ENCODE measurements at places on chromosomes 11 and 22.

DNA sequence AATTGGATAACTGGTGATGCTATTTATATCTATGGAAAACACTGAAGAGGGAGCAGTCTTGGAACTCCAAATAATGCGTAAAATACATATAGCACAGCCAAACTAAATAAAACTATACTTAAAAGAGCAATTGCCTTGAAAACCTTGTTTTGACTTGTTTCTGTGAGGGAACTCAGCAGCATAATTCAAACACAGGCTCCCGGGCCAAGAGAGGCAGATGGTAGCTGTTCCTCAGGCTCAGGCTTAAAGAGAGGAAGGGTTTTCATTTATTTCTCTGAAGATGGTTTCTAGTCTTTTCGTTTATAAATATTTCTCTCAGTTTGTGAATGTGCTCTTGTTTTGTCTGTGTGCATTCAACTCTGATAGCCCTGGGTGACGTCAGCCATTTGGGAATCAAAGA lies 82.4 kb downstream of the FANCF start:
- no peaks in the 10 kb centered on the region for H3K36me3 ChIP-seq
- H3K4me1 ChIP-seq, result no peaks in the 10 kb centered on the region
- no peak for DNase-seq
- H3K27ac ChIP-seq, result no peak overlapping the region
- peaks cover 45% of the 10 kb centered on the region for H3K27me3 ChIP-seq
- no peak overlapping the region for H3K4me3 ChIP-seq

DNA sequence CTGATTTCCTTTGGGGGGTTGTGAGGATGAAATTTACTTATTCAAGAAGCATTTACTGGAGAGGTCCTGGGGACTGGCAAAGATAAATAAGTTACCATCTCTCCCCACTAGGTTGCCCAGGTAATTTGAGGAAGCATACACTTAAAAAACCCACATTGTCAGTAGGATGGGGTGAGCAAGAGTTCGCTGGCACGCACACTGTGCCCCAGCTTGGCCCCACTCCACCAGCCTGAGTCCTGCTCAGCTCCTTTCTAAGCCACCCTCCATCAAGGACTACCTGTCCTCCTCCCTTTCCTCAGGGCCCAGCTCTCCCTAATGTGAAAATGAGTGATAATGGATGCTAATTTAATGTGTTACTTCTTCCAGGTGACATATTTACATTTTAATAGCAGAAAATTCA lies 216.5 kb upstream of the PLET1 start:
- DNase-seq, result no peak
- H3K27me3 ChIP-seq, result no peaks in the 10 kb centered on the region
- H3K36me3 ChIP-seq, result no peaks in the 10 kb centered on the region
- no peaks in the 10 kb centered on the region for H3K4me1 ChIP-seq
- no peak overlapping the region for H3K27ac ChIP-seq

DNA sequence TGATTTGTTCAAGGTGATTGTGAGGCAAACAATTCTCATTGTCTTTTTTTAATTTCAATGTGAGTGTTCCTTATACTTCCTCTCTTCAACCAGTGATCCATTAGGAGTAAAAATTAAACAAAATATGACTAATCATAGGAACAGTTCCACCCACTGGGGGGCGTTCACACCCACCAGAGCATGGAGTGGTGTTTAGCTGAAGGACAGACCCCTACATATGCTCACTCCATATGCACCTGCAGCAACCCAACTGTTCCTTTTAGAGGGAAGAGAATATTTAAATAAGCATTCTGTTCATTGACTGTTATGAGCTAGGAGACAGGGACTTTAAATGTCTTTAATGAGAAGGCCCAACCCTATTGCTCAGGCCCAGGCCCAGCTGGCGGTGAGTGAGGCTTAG lies 78.7 kb upstream of the DRD2 start:
- H3K36me3 ChIP-seq, result no peaks in the 10 kb centered on the region
- H3K27ac ChIP-seq, result no peak overlapping the region
- H3K4me3 ChIP-seq, result no peak overlapping the region
- H3K4me1 ChIP-seq, result no peaks in the 10 kb centered on the region
- DNase-seq, result no peak
- peaks cover 56% of the 10 kb centered on the region for H3K27me3 ChIP-seq

DNA sequence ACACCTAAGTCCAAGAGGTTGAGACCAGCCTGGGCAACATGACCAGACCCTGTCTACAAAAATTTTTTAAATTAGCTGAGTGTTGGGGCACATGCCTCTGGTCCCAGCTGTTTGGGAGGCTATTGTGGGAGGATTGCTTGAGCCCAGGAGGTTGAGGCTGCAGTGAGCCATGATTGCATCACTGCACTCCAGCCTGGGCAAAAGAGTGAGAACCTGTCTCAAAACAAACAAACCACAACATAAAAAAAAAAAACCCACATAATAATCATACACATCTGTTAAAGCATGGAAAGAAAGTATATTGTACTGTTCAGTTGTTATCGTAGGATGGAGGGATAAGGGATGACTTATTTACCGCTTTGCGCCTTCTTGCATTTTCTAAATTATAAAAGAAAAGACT lies 35.9 kb upstream of the GRK2 start:
- DNase-seq, result peak; percentile 34
- no peak overlapping the region for H3K4me3 ChIP-seq
- peaks cover 31% of the 10 kb centered on the region for H3K4me1 ChIP-seq
- no peaks in the 10 kb centered on the region for H3K27me3 ChIP-seq
- no peak overlapping the region for H3K27ac ChIP-seq

DNA sequence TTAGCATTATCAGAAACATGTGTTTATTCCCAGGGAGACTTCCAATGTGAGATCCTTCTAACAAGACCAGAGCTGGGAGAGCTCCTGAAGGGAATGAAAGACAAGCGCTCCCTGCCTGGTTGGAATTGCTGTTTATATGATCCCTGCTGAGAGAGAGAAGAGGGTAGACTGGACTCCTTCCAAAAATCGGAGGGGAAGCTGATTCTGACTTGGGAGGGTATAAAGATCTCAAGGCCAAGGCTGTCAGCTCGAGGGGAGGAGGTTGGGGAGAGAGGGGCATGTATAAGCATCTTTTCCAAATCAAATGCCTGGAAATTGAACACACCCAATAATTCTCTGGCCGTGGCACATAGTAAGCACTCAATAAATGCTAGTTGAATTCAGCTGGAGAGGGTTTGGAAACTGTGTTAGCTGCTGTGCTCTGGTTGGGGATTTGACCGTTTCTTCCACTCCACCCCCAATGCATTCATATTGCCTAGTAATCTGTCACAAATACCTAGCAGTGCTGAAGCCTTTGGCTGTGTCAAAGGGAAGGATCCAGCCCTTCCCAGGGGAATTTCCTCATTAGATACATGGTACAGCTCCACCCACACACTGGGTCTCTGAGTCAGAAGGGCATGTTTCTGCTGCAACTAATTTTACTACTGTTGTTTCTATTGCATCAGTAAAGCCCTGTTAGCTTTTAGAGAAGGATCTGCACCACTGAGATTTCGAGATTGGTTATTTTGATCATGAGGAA lies 61.5 kb downstream of the CACNG2 start:
- no peak overlapping the region for H3K27ac ChIP-seq
- H3K4me1 ChIP-seq, result no peaks in the 10 kb centered on the region
- no peaks in the 10 kb centered on the region for H3K36me3 ChIP-seq
- H3K27me3 ChIP-seq, result peaks cover 53% of the 10 kb centered on the region
- no peak overlapping the region for H3K4me3 ChIP-seq

DNA sequence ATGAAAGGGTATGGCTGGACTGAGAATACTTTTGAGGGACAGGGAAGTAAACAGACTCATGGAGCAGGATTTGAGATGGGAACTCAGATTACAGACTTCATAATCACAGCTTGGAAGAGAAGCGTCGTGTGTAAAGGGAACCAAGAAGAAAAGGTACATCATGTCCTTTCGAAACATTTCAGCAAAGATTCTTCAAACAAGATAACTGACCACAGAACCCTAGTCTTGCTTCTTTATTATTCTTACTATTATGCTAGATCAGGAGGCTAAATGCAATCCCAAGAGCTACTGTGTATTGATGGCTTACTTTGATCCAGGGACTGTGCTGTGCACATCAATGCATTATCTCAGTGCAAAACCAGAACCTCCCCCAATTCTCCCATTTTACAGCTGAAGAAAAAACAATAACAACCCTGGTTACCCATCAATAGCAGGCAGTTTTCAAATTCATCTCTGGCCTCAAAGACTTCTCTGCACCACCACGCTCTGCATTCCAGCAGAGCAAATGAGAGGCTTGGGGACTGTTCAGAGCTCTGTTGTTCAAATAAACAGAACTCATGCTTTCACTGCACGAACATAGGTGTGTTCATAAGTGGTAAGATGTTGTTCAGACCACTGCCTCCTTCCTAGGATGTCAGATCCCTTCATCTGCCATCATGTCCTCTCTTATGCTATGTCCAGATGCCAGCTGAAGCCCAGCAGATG lies 104.8 kb upstream of the NAV2 start:
- H3K4me1 ChIP-seq, result no peaks in the 10 kb centered on the region
- H3K36me3 ChIP-seq, result peaks cover 5% of the 10 kb centered on the region
- H3K27me3 ChIP-seq, result peaks cover 4% of the 10 kb centered on the region
- no peak overlapping the region for H3K4me3 ChIP-seq
- no peak for DNase-seq

DNA sequence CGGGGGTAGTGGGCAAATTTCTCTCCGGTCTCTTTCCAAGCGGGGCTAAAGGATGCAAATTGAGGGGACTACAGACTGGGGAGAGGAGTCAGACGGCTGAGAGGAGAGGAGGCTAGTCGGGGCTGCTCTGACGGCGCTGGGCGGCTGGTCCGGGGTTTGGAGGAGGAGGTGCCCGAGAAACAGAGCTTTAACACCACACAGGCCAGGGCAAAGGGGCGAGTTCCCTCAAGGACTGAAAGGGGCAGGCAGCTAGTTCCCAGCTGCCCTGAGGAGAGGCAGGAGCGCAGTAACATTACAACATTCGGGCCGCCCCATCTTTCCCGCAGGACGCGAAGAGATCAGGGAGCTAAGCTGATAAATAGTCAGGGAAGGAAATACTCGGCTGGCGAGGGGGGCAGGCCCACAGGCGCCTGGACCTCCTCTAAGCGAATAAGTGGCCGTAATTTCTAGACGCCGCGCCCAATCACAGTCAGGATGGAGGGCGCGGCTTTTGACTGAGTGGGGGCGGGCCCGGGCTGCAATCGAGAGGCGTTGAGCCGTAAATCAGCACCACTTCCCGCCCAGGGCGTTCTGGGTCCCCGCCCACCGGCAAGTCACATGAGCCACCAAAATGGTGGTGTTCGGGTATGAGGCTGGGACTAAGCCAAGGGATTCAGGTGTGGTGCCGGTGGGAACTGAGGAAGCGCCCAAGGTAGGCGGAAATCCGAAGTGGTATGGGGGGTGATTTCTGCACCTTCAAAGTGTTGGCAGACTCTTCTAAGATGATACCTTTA lies at the start of gene TMEM126B:
TMEM126B (plus strand) TSS at position 596 of the 773 bp plus-strand sequence; CDS start at position 611, 15 bp downstream.
- H3K4me1 ChIP-seq, result peaks cover 57% of the 10 kb centered on the region
- no peaks in the 10 kb centered on the region for H3K27me3 ChIP-seq
- H3K4me3 ChIP-seq, result peak within 1 kb of the TSS; percentile 96
- H3K36me3 ChIP-seq, result peaks cover 7% of the 10 kb centered on the region

- DNase-seq, result peak; percentile 36
- H3K36me3 ChIP-seq, result peaks cover 14% of the 10 kb centered on the region
- no peak overlapping the region for H3K4me3 ChIP-seq
- no peaks in the 10 kb centered on the region for H3K27me3 ChIP-seq
Measured at GRCh38 chr11:129881570-129882170, 13.7 kb downstream of the NFRKB start.

- no peaks in the 10 kb centered on the region for H3K4me1 ChIP-seq
- H3K4me3 ChIP-seq, result no peak overlapping the region
- DNase-seq, result no peak
- peaks cover 13% of the 10 kb centered on the region for H3K27me3 ChIP-seq
Measured at GRCh38 chr11:69491071-69492031, 9.9 kb downstream of the LINC01488 start.

DNA sequence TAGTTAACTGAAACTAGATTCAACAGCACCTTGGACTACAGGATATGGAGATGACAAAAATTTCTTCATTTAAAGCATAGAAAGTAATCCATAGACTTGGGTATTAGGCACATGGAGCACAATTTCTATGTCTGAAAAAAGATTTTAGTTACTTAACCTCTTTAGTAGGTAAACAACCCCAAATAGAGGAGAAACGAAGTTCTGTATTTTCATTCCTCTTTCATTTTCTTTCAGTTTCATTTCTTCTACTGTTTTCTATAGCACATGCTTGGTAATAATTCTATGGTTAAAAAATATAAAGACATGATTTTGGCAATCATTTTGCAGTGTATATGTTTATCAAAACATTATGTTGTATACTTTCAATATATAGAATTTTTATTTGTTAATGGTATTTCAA lies 99.5 kb downstream of the CASP12 start:
- H3K27me3 ChIP-seq, result no peaks in the 10 kb centered on the region
- H3K4me3 ChIP-seq, result peak overlapping the region; percentile 96

DNA sequence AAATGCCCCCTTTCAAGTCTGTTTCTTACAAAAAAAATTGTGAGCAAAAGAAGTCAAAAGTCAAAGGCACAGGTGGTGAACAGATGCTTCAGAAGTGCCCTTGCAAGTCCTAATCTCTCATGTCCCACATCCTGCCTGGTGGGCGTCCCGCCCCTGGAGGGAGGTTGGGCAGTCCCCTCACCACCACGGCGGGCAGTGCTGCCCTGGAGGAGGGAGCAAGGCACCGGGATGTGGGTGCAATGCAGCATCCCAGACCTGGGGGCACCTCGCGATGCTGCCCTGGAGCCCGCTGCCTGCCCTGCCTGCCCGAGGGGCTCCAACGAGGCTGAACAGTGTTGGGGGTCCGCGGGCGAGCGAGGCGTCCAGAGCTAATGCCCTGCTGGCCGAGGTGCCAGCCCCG lies 15.9 kb downstream of the MRGPRG start:
- peaks cover 8% of the 10 kb centered on the region for H3K27me3 ChIP-seq
- H3K4me1 ChIP-seq, result peaks cover 6% of the 10 kb centered on the region
- H3K4me3 ChIP-seq, result no peak overlapping the region

GRCh38 chr11:125170510-125171031 lies 6.0 kb downstream of the PKNOX2 start:
- H3K27me3 ChIP-seq, result peaks cover 78% of the 10 kb centered on the region
- H3K4me1 ChIP-seq, result peaks cover 7% of the 10 kb centered on the region
- H3K36me3 ChIP-seq, result peaks cover 1% of the 10 kb centered on the region
- DNase-seq, result no peak

DNA sequence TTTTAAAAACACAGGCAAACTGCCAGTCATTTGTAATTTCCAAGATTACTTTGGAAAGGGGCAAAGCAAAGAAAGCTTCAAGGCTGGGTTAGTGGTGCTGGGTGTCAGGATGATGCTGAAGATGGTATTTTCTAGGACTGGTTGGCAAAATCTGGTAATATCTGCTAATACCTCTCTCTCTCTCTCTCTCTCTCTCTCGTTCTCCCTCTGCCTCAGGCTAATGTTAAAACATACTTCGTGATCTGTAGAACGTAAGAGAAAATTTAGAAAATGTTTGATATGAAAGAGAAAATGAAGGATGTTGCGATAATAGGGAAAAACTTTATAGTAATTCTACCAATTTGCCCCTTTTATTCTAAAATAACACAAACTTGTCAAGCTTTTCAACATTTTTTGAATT lies 9.4 kb upstream of the LGR4 start:
- H3K36me3 ChIP-seq, result no peaks in the 10 kb centered on the region
- DNase-seq, result no peak

GRCh38 chr11:120956710-120957495 lies 67.0 kb upstream of the TBCEL start:
- H3K36me3 ChIP-seq, result no peaks in the 10 kb centered on the region
- peak overlapping the region; percentile 3 for H3K27ac ChIP-seq
- DNase-seq, result peak; percentile 8
- peaks cover 18% of the 10 kb centered on the region for H3K4me1 ChIP-seq

GRCh38 chr11:116511684-116512083 lies 261.1 kb downstream of the BUD13 start:
- H3K4me3 ChIP-seq, result no peak overlapping the region
- H3K27ac ChIP-seq, result no peak overlapping the region
- peaks cover 15% of the 10 kb centered on the region for H3K27me3 ChIP-seq
- DNase-seq, result no peak
- H3K36me3 ChIP-seq, result no peaks in the 10 kb centered on the region

- H3K4me3 ChIP-seq, result peak overlapping the region; percentile 91
- peaks cover 3% of the 10 kb centered on the region for H3K36me3 ChIP-seq
- peaks cover 32% of the 10 kb centered on the region for H3K4me1 ChIP-seq
Measured at GRCh38 chr11:43581370-43582023, 99.0 kb upstream of the HSD17B12 start.

Data from activated T-cell treated with anti-CD3 and anti-CD28 coated beads, Interleukin-2, amount 50 U/mL, for 72 hours (primary cell).